ENCODE measurements at places on chromosomes 5 and 9. TPM values are rescaled to one million over a fixed set of nuclear protein-coding genes. Genes with fewer than 3 reads are reported as not detected.

DNA sequence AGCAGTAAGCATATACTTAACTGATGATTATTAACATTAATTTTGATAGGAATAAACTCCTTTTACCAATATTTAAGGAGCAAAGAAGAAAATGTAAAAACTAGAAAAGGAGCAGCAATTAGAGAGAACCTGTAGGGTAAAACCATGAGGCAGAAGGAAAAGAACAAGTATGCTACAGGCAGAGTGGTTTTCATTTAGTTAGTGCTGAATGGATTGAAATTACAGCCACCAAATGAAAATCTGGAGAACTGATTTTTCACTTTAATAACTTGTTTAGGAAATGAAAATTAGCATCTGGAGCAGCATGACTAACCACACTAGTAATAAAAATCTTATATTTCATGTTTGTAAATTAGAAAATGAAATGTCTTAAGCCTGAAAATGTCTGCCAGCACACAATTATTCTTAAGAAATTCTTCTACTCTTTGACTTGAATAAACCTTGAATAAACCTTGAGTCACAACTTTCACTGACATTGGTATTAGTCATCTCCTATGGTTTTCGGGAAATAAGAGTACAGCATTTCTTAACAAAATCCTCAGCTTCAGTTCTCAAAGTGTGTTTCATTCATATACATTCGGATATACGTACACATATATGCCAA, 1504.9 kb upstream of the C9orf72 start:
- no peaks in the 10 kb centered on the region for H3K27me3 ChIP-seq
- no peaks in the 10 kb centered on the region for H3K4me1 ChIP-seq
- no peaks in the 10 kb centered on the region for H3K36me3 ChIP-seq
- H3K27ac ChIP-seq = no peak overlapping the region

The DCTN4 gene
- 68.5 TPM for total RNA-seq

- no peaks in the 10 kb centered on the region for H3K36me3 ChIP-seq
- H3K27ac ChIP-seq = no peak overlapping the region
- DNase-seq = no peak
- H3K4me3 ChIP-seq = no peak overlapping the region
- peaks cover 17% of the 10 kb centered on the region for H3K4me1 ChIP-seq
- H3K27me3 ChIP-seq = no peaks in the 10 kb centered on the region
Measured at GRCh38 chr5:34770486-34770885, 68.5 kb upstream of the TTC23L start.

GRCh38 chr9:130912932-130913598, 16.5 kb upstream of the QRFP start:
- no peaks in the 10 kb centered on the region for H3K27me3 ChIP-seq
- no peak overlapping the region for H3K4me3 ChIP-seq
- no peak overlapping the region for H3K27ac ChIP-seq
- no peak for DNase-seq

DNA sequence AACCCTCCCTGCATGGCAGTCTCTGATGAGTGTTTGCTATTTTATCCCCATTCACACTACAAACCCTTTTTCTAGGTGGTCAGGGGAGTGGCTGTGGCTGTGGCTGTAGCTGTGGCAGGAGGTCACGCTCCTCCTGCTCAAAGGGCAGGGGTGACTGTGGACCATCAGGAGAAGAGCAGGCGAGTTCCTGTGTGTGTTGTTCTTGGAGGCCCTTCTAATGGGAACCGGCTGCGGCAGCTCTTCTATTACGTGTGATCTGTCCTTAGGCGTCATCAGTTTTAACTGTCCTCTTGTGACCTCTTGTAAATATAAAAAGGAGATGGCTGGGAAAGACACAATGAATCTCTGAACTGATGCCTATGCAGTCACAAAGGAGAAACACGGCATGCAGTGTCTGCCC, 65.1 kb downstream of the ANKH start:
- H3K27ac ChIP-seq = no peak overlapping the region
- DNase-seq = no peak
- H3K4me3 ChIP-seq = no peak overlapping the region

The OLFML2A gene
- 39.5 TPM for total RNA-seq

DNA sequence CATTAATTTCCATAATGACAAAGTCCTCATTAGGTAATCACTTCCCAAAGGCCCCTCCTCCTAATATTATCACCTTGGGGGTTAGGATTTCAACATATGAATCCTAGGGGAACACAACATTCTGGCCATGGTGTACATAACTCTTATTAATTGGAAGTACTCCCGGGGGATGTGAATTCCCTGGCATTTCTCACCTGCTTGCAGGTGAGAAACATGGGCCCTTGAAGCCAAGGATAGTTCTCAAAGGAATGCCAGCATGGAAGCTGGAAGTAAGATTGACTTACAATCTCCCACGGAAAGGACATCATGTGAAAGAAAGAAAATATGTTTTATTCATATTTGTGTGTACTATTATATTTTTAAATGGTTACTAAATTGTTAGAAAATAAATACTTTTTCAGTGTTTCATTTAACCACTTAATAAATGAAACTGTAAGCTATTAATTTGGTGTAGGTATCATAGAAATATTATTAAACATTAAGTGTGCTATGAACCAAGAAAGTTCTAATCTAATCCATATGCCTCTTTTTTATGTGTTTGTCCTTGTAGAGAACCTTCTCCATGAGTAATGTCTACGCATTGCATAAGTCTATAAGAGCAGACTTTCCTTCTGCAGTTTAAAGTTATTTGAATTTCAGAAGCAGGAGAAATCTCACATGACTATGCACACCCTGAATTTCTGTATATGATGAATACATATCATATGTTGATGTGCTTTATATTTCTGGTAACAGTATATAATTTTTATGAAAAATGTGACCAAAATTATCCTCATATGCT, 59.4 kb downstream of the ANXA1 start:
- DNase-seq = no peak
- no peak overlapping the region for H3K4me3 ChIP-seq
- no peaks in the 10 kb centered on the region for H3K27me3 ChIP-seq
- H3K36me3 ChIP-seq = no peaks in the 10 kb centered on the region
- H3K27ac ChIP-seq = no peak overlapping the region
- H3K4me1 ChIP-seq = no peaks in the 10 kb centered on the region

- H3K27me3 ChIP-seq = no peaks in the 10 kb centered on the region
- no peaks in the 10 kb centered on the region for H3K4me1 ChIP-seq
- DNase-seq = no peak
- H3K4me3 ChIP-seq = no peak overlapping the region
- no peaks in the 10 kb centered on the region for H3K36me3 ChIP-seq
- no peak overlapping the region for H3K27ac ChIP-seq
Measured at GRCh38 chr9:72808446-72808768, 144.4 kb downstream of the ALDH1A1 start.

The PCDHB15 gene
- 2.5 TPM for total RNA-seq

- H3K4me3 ChIP-seq = no peak overlapping the region
- DNase-seq = no peak
- H3K36me3 ChIP-seq = no peaks in the 10 kb centered on the region
- H3K4me1 ChIP-seq = peaks cover 11% of the 10 kb centered on the region
Measured at GRCh38 chr5:53403758-53404157, 76.7 kb upstream of the FST start.

The RASGRF2 gene
- total RNA-seq = 5.4 TPM

DNA sequence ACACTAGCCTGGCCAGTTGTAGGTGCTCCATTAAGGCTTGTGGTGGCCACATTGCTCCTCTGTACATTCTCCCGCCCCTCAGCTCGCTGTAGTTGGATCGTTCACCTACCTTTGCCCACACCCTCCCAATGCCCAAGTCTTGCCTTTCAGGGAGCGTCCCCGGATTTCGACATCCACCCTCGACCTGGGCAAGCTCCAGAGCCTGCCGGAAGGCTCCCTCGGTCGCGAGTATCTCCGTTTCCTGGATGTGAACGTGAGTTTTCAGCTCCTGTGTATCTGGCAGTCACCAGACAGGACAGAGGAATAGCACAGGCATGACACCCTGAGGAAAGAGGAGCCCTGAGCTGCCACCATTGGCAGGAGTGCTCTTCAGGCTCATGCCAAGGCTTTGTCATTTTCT, 3.0 kb downstream of the COQ4 start:
- H3K27me3 ChIP-seq = no peaks in the 10 kb centered on the region
- no peak overlapping the region for H3K4me3 ChIP-seq
- no peak for DNase-seq

DNA sequence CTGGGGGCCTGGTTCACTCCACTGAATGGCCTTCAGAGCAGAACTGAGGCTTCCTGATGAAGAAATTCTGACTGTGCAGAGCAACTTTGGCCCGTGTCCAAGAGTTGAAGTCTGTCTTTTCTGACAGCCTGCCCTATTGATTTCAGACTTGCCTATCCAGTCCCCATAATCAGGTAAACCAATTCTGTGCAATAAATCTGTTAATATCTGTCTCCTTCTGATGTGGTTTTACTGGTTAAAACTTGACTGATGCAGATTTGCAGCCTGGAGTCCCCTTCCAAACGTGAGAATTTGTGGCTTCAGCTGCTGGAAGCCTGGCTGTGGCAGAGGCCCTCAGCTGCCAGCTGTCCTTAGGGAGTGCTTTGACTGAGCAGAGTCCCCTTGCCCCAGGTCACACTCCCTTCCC, 283.9 kb upstream of the ANKRD55 start:
- H3K4me3 ChIP-seq = no peak overlapping the region
- DNase-seq = no peak
- H3K27ac ChIP-seq = no peak overlapping the region
- H3K4me1 ChIP-seq = no peaks in the 10 kb centered on the region

- H3K4me1 ChIP-seq = no peaks in the 10 kb centered on the region
- H3K36me3 ChIP-seq = no peaks in the 10 kb centered on the region
- H3K27ac ChIP-seq = no peak overlapping the region
- no peak overlapping the region for H3K4me3 ChIP-seq
Measured at GRCh38 chr5:140018096-140018481, 25.0 kb downstream of the NRG2 start.

The F12 gene
- total RNA-seq = 0.69 TPM

The ERCC6L2 gene
- 43.8 TPM for total RNA-seq

The ZMYND19 gene
- 18.3 TPM for total RNA-seq

The PCDHGA3 gene
- total RNA-seq = 1.7 TPM

DNA sequence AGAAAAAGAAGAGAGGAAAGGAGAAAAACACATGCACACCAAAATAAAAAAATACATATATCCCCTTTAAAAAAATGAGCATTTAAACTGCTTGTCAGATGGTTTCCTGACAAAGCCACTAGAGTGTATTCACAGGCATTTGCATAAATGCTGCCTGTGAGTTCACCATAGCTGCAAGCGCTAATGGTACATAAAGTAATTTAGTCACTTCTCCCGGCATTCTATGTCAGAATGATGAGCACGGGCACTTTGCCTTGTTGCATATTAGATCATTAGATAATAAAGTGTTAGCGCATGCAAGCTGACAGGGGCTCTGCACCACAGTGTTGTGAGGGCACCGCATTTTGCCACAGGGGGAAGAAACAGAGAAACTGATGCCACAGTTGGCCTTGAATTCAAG, 280.6 kb downstream of the EBF1 start:
- H3K27ac ChIP-seq = no peak overlapping the region
- H3K27me3 ChIP-seq = no peaks in the 10 kb centered on the region
- H3K36me3 ChIP-seq = no peaks in the 10 kb centered on the region
- H3K4me3 ChIP-seq = no peak overlapping the region
- no peaks in the 10 kb centered on the region for H3K4me1 ChIP-seq
- no peak for DNase-seq

- no peak overlapping the region for H3K4me3 ChIP-seq
- no peak overlapping the region for H3K27ac ChIP-seq
- H3K36me3 ChIP-seq = no peaks in the 10 kb centered on the region
- H3K4me1 ChIP-seq = peaks cover 4% of the 10 kb centered on the region
Measured at GRCh38 chr5:112534611-112535255, 115.7 kb upstream of the EPB41L4A start.

The EQTN gene
- total RNA-seq = not detected

DNA sequence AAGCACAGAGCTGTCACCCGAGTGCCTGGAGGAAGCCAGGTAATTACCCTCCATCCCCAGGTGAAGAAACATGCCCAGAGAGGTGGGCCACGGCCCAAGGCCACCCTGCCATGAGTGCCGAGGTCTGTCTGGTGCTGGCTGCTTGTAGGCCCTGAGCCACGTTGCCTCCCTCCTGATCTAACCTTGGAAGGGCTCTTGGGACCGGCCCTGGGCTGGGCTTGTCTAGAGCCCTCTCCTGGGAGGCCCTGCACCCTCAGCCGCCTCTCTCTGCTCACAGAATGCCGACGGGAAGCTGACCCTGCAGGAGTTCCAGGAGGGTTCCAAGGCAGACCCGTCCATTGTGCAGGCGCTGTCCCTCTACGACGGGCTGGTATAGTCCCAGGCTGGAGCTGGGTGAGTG, 39.4 kb upstream of the HMCN2 start:
- no peaks in the 10 kb centered on the region for H3K27me3 ChIP-seq
- H3K4me3 ChIP-seq = no peak overlapping the region
- H3K27ac ChIP-seq = no peak overlapping the region
- no peaks in the 10 kb centered on the region for H3K4me1 ChIP-seq
- DNase-seq = no peak
- no peaks in the 10 kb centered on the region for H3K36me3 ChIP-seq

GRCh38 chr5:1464096-1464446, 18.8 kb upstream of the SLC6A3 start:
- no peak overlapping the region for H3K27ac ChIP-seq
- H3K27me3 ChIP-seq = no peaks in the 10 kb centered on the region
- H3K4me1 ChIP-seq = no peaks in the 10 kb centered on the region
- no peak overlapping the region for H3K4me3 ChIP-seq

- no peak overlapping the region for H3K4me3 ChIP-seq
- no peaks in the 10 kb centered on the region for H3K27me3 ChIP-seq
- DNase-seq = no peak
- no peak overlapping the region for H3K27ac ChIP-seq
Measured at GRCh38 chr5:157607371-157608161, 32.0 kb upstream of the ADAM19 start.

The BDP1 gene
- 28.2 TPM for total RNA-seq

- DNase-seq = no peak
- no peak overlapping the region for H3K4me3 ChIP-seq
- no peaks in the 10 kb centered on the region for H3K4me1 ChIP-seq
- H3K36me3 ChIP-seq = peaks cover 66% of the 10 kb centered on the region
- no peak overlapping the region for H3K27ac ChIP-seq
Measured at GRCh38 chr5:160036243-160036642, 27.3 kb downstream of the TTC1 start.
